ENCODE measurements at places on chromosomes 16 and 17.

- H3K4me1 ChIP-seq: no peaks in the 10 kb centered on the region
- H3K27ac ChIP-seq: no peak overlapping the region
- H3K36me3 ChIP-seq: peaks cover 5% of the 10 kb centered on the region
- no peaks in the 10 kb centered on the region for H3K27me3 ChIP-seq
Observed at GRCh38 chr16:12061336-12062055, 85.0 kb downstream of the SNX29 start.

GRCh38 chr16:4358831-4359561 lies 7.9 kb upstream of the PAM16 start:
- peaks cover 76% of the 10 kb centered on the region for H3K36me3 ChIP-seq
- no peaks in the 10 kb centered on the region for H3K27me3 ChIP-seq
- H3K27ac ChIP-seq: no peak overlapping the region

DNA sequence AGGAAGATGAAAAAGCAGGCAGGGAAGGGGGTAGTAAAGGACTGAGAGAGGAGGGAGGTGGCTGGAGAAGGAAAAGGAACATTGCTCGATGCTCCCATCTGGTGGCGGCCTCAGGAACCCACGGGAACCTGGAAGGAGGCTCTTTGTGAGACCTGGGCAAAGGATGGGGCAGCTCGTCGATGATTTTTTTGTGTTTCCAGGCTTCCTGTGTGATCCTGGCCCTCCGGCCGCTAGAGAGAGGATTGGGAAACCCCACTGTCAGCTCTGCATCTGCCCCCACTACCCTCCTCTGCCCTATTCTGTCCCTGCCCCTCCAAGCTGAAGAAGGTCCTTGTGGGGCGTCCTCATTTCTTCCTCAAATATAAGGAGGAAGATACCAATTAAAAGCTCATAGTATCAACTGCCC lies 6.6 kb downstream of the WFIKKN2 start:
- no peaks in the 10 kb centered on the region for H3K4me1 ChIP-seq
- H3K36me3 ChIP-seq: no peaks in the 10 kb centered on the region
- H3K27ac ChIP-seq: no peak overlapping the region
- no peak overlapping the region for H3K4me3 ChIP-seq

DNA sequence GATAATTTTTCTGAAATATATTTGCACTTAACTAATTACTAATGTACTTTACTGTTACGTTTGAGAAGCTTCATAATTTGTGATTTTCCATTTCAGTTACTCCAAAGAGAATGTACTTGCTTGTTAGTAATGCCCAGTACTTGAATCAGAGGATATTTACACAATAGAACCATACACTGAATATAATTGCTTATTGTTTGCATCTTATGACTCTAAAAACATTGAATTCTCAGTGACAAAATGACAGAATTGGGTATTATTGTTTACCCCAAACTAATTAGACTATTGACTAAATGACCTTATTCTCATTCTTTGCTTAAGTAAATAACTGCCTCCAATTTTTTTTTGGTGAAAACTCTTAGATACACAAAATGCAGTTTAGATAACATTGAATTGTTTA lies 8.9 kb downstream of the CCP110 start:
- no peaks in the 10 kb centered on the region for H3K4me1 ChIP-seq
- peaks cover 18% of the 10 kb centered on the region for H3K36me3 ChIP-seq
- H3K27me3 ChIP-seq: no peaks in the 10 kb centered on the region
- no peak for DNase-seq
- H3K4me3 ChIP-seq: no peak overlapping the region
- H3K27ac ChIP-seq: no peak overlapping the region

- H3K36me3 ChIP-seq: no peaks in the 10 kb centered on the region
- DNase-seq: no peak
- H3K4me1 ChIP-seq: no peaks in the 10 kb centered on the region
- H3K27me3 ChIP-seq: no peaks in the 10 kb centered on the region
- H3K4me3 ChIP-seq: no peak overlapping the region
Observed at GRCh38 chr16:21194771-21195301, 16.5 kb downstream of the ZP2 start.

GRCh38 chr17:75878174-75878998 lies at the start of gene TRIM47:
TRIM47 (minus strand) TSS chr17:75878581; CDS start chr17:75878548, 33 bp downstream.
- H3K36me3 ChIP-seq: peaks cover 9% of the 10 kb centered on the region
- H3K4me1 ChIP-seq: peaks cover 41% of the 10 kb centered on the region
- no peaks in the 10 kb centered on the region for H3K27me3 ChIP-seq
- DNase-seq: no peak
- peak within 1 kb of the TSS; percentile 74 for H3K27ac ChIP-seq

GRCh38 chr16:66950437-66950836 lies 10.6 kb upstream of the CES3 start:
- no peaks in the 10 kb centered on the region for H3K36me3 ChIP-seq
- H3K27ac ChIP-seq: no peak overlapping the region
- H3K4me1 ChIP-seq: peaks cover 10% of the 10 kb centered on the region
- no peak for DNase-seq
- peaks cover 24% of the 10 kb centered on the region for H3K27me3 ChIP-seq

DNA sequence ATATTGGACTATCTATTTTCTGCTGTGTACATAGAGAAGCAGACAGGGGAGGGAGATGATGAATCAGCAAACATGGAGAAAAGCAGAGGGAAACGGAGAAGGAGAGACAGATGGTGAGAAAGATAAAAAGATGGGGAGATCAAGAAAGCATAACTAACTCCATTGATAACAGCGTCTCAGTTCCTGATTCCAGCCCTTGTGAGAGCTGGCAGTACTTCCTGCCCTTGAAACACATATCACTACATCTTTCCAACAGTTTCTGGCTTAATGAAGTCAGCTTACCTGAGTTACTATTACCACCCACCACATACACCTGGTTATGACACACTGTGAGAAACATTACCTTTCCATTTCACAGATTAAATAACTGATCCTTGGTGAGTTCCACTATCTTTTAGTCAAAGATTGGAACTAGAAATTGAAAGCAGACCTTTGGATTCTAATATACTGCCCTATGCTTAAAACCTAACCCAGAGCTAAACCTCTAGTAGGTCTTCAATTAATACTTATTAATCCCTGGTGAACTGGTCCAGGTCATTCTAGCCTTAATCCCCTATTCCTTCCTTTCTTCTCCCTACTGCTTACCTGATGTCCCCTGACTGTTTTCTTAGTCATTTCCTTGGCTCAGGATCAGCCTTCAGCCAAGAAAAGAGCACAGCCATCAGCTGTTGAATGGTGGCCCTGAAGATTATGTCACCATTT lies 346.6 kb upstream of the CCL2 start:
- H3K36me3 ChIP-seq: no peaks in the 10 kb centered on the region
- DNase-seq: no peak
- H3K4me3 ChIP-seq: no peak overlapping the region
- H3K4me1 ChIP-seq: no peaks in the 10 kb centered on the region
- no peaks in the 10 kb centered on the region for H3K27me3 ChIP-seq
- H3K27ac ChIP-seq: no peak overlapping the region

- no peak overlapping the region for H3K4me3 ChIP-seq
- no peaks in the 10 kb centered on the region for H3K27me3 ChIP-seq
- H3K36me3 ChIP-seq: no peaks in the 10 kb centered on the region
- H3K27ac ChIP-seq: no peak overlapping the region
Observed at GRCh38 chr17:14089179-14089578, 19.9 kb downstream of the COX10 start.

DNA sequence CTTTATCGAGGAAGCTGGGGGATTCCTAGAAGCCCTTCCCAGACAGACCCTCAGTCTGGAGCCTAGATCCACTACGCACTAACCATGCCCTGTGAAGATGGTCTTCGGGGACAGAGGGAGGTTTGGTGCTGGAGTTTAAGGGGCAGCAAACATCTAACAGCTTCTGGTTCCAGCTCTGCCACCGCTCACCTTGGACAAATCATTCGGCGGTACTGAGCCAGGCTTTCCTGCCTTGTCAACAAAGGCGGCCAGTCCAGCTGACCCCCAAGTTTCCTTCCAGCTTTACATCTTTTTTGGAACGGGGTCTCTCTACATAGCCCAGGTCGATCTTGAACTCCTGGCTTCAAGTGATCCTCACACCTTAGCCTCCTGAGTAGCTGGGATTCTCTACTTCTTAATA lies 369 bp upstream of the GJD3 start:
- no peaks in the 10 kb centered on the region for H3K36me3 ChIP-seq
- peaks cover 4% of the 10 kb centered on the region for H3K4me1 ChIP-seq
- H3K27ac ChIP-seq: no peak overlapping the region
- DNase-seq: no peak
- H3K4me3 ChIP-seq: no peak overlapping the region

DNA sequence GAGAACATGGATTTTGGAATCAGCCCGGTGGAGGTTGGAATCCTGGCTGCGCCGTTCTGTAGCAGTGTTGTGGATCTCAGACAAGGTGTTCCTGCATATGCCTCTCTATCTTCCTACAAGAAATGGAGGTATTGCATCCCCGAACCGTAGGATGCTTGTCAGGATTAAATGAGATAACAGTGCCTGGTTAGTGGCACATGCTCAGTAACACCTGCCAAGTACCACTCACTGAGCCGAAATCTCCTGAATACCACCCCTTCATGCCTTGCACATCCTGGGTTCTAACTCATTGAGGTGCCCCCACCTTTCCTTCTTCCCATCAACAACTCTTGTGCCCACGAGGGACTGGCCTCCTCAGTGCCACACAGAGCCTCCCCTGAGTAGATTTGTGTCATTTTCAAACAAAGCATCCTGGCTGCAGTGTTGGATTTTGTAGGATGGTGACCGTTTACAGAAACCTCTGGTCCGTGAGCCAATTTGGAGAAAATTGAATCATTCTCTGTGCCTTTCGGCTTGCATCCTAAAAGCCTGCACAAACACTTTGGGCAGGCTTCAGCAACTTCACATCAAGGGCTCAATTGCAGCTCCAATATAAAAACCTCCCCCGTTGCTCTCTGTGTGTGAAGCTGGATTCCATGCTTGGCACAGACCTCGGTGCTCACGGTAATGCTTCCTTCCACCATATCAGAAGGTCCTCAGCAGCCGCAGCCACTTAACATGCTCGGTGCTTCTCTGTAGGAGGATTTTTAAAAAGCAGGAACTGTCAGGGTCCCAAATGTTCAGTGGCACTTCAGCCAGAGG lies 84.2 kb downstream of the WWOX start:
- no peaks in the 10 kb centered on the region for H3K36me3 ChIP-seq
- H3K27ac ChIP-seq: no peak overlapping the region
- H3K27me3 ChIP-seq: no peaks in the 10 kb centered on the region
- H3K4me3 ChIP-seq: no peak overlapping the region
